Aorta (tissue), 5 donors: ENCODE measurements at places on chromosomes 12 and 14. TPM values are rescaled to one million over a fixed set of nuclear protein-coding genes. Genes with fewer than 3 reads are reported as not detected.

DNA sequence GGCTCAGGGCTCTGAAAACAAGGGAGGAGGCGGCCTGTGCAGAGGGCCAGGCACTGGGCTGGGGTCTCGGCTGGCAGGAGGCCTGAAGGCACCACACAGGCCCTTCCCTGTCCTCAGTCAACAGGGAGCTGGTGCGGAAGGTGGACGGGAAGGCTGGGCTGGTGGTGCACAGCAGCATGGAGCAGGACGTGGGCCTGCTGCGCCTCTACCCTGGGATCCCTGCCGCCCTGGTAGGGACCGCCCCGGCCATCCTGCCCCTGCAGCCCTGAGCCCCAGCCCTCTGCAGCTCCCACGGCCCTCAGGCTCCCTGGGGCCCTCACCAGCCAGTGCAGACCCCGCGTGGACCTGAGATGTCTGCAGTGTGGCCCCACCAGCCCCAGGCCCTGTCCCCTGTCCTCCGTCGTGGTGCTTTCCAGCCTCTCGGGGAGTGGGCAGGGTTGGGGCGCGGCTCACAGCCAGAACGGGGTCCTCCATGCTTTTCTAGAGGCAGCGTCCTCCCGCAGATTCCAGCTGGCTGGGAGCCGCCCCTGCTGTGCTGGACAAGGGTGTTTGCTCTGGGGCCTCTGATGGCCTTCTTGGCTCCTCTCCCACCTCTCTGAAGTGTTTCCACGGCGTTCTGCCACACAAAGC is 18.1 kb downstream of the ASPG start:
- DNase-seq, result peak; percentile 72

GRCh38 chr12:112270673-112271072 is 111.6 kb downstream of the HECTD4 start:
- no peak for DNase-seq

Gene FAM177A1
- 70.7 TPM for total RNA-seq

DNA sequence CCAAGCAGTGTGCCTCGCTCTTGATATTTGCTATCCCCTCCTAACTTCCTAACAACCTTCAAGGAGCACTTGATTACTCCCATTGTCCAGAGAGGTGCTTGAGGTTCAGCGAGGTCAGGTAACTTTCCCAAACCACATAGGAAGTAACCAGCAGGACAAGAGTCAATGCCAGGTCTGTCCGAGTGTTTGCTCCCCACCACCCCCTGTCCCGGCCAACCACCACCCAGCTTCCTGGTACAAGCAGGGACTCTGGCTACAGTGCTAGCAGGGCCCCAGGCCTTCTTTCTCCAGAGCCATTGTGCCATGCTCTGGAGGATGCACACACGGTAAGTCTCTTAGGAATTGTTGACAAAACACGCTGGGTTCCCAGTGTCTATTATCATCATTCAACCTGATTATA is 49.2 kb downstream of the SYNE3 start:
- no peak for DNase-seq

DNA sequence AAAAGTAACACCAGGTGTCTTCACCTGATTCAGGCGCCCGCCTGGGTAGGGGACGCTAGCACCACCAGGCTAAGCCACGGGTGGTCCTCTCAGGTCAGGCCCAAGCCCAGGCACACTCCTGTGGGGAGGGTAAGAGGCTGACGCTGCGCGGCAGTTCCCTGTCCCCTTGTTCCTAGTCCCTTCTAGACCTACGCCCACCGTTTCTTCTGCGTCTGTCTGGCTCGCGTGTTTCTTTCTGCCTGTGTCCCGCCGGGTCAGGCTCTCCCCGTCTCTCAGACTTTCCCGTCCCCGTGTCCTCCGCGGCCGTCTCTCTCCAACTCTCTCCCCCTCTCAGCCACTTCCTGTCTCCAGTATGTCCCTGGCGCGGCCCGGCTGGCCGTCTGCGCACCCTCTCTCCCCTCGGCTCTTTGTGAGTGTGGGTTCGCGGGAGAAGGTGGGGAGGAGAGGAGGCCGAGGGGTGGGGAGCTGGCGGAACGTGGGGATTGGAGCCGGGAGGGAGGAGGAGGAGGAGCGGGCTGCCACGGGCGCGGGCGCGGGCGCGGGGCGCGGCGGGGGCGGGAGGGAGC is 3.1 kb upstream of the TNS2 start:
- DNase-seq, result peak; percentile 93

DNA sequence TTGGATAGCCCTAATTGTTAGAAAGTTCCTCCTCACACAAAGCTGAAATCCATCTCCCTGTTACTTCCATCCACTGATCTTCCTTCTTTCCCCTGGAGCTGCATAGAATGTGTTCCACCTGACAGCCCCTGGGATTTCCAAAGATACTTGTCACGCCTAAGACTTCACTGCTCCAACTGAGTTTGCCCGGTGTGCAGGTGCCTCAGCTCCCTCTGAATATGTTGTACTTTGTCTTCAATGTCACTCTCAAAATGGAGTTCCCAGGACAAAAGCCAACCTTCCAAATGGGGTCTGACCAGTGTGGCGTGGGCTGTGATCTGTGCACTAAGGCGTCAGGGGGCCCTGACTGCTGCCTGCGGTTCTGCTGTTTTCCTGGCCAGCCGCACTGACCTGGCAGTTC is 42.8 kb downstream of the CACNA2D4 start:
- DNase-seq, result no peak

Gene GALNT8
- total RNA-seq, result 6.9 TPM

Gene NKX2-1
- total RNA-seq, result not detected

- DNase-seq, result no peak
These were observed 127.5 kb downstream of the TBC1D30 start for GRCh38 chr12:64951944-64952343.

GRCh38 chr12:127773520-127773919 is 493.4 kb upstream of the TMEM132C start:
- DNase-seq, result no peak

DNA sequence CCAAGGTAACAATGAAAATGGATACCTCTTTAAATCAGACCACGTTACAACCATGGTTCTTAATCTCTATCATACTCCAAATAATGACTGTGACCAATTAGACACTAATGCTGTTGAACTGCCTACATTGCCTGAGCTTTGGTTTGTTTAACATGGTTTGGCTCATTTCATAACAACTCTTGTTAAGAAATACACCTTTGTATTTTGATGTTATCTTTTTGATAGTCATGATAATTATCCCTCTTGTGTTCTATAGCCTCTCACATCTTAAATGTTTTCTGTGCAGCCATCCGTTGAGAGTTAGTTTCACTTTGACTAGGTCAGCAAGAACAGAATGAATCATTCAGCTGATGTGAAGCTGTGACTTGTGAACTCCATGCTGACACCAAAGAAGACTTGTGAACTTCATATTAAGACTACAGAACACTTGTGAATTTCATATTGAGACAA is 75.5 kb upstream of the RERGL start:
- DNase-seq, result no peak
